ENCODE measurements at places on chromosomes 2 and 18.

DNA sequence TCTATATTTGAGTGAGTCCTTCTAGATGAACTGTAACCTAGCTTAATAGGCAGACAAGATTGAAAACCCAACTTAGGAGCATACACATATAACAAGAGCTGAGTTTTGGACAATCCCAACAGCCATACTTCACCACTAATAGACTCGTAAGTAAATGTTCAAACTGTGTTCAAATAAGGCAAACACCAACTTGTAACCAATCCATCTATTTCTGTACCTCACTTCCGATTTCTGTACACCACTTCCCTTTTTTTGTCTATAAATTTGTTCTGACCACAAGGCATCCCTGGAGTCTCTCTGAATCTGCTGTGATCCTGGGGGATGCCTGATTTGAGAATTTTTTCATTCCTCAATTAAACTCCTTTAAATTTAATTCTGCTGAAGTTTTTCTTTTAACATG is 1149.1 kb upstream of the NRXN1 start:
- no peak for DNase-seq

DNA sequence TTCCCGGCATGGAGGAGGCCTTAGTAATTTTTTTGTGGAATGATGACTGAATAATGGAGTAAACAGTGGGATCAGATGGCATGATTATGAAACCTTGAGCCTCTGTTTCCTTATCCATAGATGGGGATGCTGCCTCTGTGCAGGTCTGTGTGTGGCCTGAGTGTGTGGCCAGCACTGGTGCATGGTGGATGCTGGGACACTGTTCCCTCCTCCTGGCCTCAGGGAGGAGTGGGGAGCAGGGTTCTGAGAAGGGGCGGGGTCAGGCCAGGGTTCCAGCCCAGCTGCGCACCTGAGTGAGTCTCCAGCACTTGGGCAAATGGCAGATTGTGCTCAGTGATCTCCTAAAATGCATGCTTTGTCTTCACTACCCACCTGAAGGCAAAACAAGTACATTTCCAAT is 66.4 kb downstream of the DCDC2C start:
- DNase-seq: no peak

DNA sequence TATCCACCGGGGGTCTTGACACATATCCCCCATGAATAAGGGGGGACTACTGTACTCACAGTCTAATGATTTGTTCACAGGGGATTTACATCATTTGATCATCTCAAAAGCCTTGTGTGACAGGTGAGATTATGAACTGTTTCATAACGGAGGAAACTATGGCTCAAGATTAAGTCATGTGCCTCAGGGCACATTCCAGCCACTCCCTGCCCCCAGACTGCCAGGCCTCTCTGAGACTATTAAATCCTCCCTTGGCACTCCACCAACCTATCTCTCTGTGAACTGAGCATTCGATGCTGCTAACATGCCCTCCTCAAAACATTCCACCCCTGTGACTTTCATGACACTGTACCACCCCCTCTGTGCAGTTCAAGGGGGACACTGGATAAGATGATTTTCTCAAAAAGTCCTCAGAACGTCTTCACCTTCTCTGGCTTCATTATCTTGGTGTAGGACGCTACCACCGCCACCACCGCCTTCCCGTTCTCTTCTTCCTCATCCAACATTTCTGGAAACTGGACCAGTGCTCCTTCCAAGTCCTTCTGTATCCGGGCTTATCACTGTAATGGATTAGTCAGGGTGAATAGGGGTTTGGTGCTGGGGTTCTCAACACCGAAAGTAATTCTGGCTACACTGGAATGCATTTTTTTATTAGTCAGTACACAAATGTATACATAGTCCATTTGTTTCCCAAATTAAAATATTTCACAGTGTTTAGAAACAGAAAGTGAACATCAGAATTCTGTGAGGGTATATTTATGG is 169.6 kb downstream of the KCNS3 start:
- peak; percentile 80 for DNase-seq

DNA sequence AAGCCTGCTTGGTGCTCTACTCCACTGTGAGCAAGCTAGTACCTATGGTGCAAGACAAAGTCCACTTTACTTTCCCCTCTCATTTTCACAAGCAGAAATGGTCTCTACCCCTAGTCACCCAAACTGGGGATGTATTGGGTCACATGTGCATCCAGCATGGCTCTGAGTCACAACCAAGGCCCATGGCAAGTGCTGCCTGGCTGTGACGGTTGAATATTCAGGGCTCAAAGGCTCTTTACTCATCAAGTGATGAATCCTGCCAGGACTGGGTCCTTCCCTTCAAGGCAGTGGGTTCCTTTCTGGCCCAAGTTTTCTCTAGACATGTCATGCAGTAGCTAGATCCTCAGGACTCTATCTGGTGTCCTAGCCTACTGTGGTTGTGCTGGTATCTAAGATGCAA is 311.5 kb downstream of the DLGAP1 start:
- no peak for DNase-seq

GRCh38 chr18:55879331-55879730 is 291.3 kb upstream of the TCF4 start:
- no peak for DNase-seq

DNA sequence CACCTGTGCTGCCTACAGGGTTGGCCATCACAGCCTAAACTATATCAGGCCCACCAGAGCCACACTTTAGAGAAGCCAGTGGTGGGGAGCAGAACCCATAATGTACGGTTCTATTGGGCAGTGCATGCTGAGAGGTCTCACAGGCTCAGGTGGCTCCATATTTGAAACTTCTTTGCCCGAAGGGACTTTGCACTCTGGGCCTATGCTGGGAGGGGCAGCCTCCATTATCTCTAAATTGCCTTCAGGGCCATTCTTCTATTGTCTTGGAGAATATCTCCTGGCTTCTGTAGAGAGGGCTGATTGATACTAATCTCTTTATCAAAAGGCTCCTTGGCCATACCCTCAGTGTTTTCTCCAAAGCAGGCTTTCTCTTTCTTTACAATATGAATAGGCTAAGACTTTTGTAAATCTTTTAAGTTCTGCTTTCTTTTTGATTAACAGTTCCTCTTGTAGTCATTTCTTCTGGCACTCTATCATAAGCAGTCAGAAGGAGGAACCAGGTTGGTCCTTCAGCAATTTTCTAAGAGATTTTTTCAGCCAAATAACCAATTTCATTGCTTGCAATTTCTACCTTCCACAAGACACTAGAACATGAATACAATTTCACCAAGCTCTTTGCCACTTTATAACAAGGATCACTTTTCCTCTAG is 44.5 kb downstream of the RPE start:
- no peak for DNase-seq

DNA sequence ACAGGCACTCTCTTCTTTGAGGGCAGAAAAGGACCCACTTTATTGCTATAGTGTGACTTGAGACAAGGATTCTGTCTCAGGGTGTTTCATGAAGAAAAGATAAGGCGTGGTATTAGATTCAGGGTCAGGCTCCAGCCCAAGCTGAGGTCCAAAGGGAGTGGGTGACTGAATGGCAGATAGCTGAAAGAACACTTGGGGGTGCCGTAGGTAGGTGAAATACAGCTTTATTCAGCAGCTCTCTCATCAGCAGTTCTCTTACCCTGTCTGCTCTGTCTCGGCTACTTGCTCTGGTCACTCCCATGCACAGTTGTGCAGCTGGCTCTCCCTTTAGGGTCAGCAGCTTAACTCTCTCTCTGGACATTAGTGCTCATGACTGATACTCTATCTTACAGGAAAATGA is 379.9 kb downstream of the LPIN1 start:
- no peak for DNase-seq

GRCh38 chr2:64019975-64020528 is 824 bp upstream of the VPS54 start:
- no peak for DNase-seq

GRCh38 chr2:215535125-215535668 is 99.3 kb upstream of the FN1 start:
- DNase-seq: no peak

DNA sequence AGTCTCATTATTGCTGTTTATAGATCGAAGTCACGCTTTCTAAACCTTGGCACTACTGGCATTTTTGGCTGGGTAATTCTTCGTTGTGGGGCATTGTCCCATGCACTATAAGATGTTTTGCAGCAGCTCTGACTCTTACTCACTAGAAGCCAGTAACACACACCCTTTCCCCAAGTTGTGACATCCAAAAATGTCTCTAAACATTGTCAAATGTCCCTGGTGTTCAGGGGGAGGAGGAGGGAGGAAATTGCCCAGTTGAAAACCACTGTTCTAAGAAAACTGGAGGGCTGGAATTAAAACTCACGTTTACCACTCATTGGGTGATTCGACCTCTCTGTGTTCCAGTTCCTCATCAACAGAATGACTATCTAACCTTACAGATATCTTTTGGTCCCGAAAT is 115.7 kb upstream of the KLF7 start:
- DNase-seq: no peak

DNA sequence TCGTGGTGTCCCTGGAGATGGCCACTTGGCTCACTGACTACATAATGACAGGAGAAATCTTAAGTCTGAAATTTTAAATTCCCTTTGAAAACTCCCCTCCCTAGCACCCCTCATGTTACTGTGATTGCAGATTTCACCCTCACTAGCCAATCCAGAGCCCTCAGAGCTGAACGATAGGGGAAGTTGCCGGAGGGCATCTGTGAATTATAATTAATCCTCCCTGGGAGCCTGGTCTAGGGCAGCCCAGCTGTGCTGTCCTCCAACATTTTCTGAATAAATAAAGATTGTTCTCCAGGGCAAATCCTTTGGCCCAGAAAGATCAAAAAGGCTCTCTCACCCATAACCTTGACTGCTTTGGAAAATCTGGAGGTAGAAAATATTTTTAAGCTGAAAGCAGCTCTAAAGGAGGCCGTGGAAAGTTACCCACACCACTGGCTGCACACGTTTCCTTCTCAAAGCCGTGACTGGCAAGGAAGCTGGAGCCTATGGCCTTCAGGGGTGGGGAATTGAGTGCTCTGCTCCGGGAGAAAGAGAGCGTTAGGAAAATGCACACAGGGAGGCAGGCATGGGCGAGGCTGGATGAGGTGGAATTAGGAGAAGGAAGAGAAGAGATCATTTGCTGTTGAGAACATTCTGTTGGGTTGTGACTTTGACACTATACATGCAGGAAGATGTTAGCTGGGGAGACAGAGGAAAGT is 68.9 kb upstream of the CNGA3 start:
- DNase-seq: no peak

GRCh38 chr2:164542581-164543021 is 78.7 kb downstream of the GRB14 start:
- DNase-seq: peak; percentile 83

- no peak for DNase-seq
Measured at GRCh38 chr2:180063494-180064092, 56.5 kb upstream of the CWC22 start.

- DNase-seq: no peak
Measured at GRCh38 chr18:49628119-49628518, 66.3 kb downstream of the LIPG start.

Data from muscle of leg (tissue), 16 donors.